ENCODE measurements at places on chromosomes 7 and 10.

DNA sequence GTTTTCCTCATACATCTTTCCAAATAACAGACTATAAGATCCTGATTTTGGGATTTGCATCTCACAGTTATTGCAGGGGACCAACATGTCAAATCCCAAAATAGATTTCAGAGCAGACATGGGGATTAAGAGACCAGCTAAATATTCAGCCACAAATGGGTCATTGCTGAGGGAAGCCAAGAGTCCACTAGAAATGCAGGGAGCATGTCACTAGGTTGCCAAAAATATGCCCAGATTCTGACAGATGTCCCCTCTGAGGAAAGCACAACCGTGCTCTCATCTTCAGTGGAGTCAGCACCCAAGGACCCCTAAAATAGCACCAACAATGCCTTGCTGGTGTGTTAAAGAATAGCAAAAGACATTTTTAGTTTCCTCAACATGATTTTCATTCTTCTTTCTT lies 56.2 kb upstream of the AGK start:
- no peak for DNase-seq

- DNase-seq: no peak
Measured at GRCh38 chr10:115950320-115950719, 322.7 kb downstream of the GFRA1 start.

DNA sequence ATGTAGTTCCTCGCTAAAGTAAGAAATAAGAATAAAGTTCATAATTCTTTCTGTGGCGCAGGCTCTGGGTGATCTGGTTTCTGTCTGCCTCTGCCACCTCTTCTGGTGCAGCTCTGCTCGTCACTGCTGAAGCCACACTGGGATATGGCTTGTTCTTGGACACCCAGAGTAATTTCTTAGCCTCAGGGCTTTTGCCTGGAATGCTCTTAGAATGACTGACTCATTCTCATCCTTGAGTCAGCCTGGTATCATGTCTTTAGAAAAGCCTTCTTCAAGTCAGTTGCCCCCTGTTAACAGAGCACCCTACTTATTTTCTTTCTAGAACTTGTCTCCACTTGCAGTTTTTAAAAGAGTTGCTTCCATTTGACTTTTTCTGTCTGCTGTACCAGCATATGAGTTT lies 2.0 kb downstream of the ZSCAN25 start:
- no peak for DNase-seq

GRCh38 chr7:158976849-158977593 lies 120.7 kb downstream of the DYNC2I1 start:
- DNase-seq: peak; percentile 88

DNA sequence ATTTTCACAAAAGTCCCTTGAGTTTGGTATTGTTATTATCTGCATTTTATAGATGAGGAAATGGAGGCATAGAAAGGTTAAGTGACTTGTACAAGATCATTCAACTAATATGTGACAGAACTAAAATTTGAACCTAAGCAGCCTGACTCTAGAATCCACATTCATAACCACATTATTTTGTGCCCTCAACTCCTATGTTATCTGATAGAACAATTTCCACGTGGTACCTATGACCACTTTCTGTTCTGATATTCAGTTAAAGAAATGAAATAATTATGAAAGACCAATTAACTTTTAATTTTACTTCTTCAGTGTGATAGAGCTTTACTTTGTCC lies 17.5 kb downstream of the BCAP29 start:
- no peak for DNase-seq

GRCh38 chr7:105352018-105352612 lies 36.6 kb downstream of the SRPK2 start:
- peak; percentile 86 for DNase-seq

DNA sequence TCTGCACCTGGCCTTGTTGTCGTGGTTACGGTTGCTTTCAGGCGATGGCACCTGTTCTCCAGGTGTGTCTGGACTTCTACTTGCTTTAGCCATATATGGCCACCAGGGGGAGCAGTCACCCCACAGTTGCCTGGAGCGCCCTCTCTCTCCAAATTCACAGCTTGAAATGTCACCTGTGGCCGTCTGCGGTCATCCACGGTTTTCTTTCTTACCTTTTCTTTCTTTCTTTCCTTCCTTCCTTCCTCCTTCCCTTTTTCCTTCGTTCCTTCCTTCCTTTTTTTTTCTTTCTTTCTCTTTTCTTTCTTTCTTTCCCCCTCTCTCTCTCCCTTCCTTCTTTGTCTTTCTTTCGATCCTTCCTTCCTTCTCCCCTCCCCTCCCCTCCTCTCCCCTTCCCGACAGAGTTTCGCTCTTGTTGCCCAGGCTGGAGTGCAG lies 150.5 kb upstream of the VKORC1L1 start:
- peak; percentile 55 for DNase-seq

Data from OCI-M1 (cell line).